ENCODE measurements at places on chromosomes 1 and 21.

DNA sequence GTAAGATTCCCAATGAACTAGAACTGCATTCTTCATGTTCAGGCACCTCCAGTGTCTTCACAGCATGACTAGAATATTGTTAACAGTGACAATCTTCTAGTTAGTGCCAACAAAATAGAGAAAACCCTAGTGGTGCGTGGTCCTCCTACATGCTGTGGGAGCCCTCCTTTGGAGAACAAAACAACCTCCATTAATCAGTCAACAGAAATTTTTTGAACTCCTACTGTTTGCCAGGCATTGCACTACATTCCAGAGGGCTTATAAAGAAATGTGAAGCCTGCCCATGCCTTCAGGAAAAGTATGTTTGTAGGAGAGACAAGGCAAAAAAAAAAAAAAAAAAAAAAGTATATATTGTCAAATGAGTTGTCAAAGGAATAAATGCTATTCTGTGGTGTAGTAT, 252.7 kb downstream of the LRRC40 start:
- no peak for DNase-seq

- no peak for DNase-seq
Measured at GRCh38 chr1:210010161-210010560, 72.1 kb downstream of the SYT14 start.

DNA sequence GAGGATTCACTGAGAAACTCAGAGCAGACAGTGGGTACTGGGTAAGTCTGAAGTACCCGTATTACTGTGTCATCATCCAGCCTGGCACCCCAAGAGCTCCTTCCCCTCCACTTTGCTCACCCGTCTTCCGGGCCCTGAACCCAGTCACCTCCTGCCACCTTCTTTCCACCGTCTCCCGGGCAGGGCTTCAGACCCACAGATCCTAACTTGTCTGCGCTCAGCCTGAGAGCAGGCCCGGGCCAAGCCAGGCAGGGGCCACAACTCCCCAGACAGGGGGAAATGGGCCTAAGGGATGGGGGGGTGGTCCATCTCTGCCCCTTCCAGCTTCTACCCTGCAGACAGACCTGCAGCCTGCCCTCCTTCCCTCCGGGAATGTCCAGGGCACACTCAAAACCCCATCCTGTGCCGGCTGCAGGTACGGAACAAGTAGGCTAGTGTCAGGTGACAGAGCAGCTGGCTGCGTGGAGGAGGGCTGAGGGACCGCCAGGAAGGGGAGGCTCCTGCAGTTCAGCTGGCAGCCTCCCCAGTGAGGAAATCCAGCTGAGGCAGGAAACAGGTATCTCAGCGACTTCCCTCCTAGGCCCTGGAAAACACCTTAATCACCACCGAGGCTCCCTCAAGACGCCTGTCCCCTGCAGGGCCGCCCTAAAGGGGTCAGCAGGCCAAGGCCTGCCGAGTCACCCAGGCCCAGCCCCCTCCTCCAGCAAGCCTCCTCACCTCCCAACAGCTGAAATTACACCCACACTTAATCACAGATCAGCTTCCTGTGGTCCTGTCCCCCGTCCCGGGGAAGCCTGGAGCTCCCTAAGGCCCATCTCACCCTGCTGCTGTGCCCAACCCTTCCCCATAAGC, 3.5 kb downstream of the HSPG2 start:
- DNase-seq = no peak

GRCh38 chr1:41385398-41386195, 24.4 kb downstream of the FOXO6 start:
- no peak for DNase-seq

- no peak for DNase-seq
Measured at GRCh38 chr1:231171623-231172197, 9.9 kb downstream of the TRIM67 start.

DNA sequence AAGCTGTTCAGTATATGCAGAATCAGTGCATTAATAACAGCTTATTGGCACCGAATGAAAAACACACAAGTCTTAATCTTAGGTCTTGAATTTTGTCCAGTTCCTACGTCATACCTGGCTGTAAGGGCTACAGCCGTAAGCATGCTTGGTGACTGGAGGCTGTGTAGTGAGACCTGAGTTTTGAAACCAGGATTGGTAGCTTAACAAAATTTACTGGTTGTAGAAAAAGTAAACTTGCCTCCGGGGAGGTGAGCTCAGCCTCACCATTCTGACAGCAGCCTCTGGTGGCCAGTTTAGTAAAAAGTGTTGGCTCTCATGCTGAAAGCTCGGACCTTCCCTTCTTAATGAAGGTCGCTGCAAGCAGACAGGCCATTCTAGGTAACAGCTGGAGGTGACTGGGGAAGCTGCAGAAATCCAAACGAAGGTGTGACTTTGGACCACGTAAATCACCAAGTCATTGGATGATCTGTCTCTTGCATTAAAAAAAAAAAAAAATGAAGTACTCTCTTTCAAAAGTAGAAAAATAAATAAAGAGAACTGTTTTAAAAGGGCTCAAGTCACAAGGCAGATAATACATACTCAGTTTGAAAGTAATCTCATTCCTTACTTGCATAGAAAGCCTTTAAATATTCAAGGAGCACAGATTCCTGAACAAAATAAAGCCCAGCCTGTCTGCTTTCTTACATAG, 48.9 kb downstream of the HLCS start:
- no peak for DNase-seq
